ENCODE measurements at places on chromosomes 2 and 18.
A peak's percentile ranks its signal among the peaks of the same experiment; 100 is the strongest.

- DNase-seq, result no peak
Measured at GRCh38 chr2:104026725-104027124, 827.2 kb upstream of the POU3F3 start.

- no peak for DNase-seq
Measured at GRCh38 chr2:16438613-16439321, 226.9 kb downstream of the CYRIA start.

DNA sequence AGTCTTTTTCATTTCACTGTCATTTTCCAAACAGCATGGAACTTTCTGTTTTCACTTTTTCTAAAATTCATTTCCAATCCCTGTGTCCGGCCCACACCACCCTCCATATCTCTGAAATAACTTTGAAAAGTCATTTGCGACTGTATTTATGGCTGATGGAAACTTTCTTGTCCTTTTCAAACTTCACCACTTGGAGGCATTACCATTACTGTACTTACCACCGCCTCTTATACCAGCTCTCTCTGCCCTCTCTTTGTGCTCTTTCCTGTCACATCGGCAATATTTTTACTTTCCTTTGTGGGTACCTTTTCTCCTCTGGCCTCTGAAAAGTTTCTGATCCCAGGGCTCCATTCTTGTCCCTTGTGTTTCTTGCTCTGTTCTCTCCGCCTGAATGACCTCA is 39.5 kb upstream of the IL1RL1 start:
- DNase-seq, result no peak

GRCh38 chr2:111642586-111643327 is 241.2 kb downstream of the ANAPC1 start:
- DNase-seq, result no peak

DNA sequence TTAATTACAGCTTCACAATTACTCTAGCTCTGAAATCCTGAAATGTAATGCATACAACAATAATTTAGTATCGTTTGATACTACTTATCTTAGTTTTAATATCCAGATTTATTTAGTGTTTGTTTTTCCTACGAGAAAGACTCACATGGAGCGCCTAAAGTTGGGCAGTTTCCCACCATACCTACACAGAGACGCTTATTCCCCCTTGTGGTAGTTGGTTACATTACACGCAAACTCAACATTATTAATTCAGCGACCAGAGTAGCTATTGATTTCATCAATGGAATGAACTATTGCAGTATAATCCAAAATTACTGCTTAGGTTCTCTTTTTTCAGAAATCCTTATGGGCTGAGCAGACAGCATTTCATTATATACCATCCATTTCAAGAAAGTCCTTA is 164.0 kb upstream of the REG3G start:
- no peak for DNase-seq

DNA sequence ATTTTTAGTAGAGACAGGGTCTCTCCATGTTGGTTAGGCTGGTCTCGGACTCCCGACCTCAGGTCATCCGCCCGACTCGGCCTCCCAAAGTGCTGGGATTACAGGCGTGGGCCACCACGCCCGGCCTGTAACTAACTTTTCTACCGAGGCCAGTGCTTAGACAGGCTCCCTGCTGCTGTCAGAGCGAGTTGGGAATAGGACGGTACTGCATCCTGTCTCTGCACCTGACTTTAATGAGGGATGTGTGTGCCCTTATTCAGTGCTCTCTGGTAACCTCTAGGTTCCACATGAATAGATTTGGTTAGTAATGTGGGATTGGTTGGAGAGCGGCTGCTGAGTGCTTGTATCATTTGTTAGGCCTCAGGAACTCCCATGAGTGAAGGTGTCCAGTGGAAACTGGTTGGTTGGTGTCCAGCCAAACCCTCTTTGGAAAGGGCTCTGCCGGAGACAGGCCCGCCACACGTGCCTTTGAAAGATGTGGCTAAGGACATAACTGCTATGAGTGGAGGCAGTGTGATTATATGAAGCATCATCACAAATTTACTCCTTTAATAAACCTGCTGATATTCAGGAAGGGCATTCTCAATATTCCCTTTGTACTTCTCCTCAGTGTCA is 36.6 kb downstream of the MYOM1 start:
- no peak for DNase-seq

DNA sequence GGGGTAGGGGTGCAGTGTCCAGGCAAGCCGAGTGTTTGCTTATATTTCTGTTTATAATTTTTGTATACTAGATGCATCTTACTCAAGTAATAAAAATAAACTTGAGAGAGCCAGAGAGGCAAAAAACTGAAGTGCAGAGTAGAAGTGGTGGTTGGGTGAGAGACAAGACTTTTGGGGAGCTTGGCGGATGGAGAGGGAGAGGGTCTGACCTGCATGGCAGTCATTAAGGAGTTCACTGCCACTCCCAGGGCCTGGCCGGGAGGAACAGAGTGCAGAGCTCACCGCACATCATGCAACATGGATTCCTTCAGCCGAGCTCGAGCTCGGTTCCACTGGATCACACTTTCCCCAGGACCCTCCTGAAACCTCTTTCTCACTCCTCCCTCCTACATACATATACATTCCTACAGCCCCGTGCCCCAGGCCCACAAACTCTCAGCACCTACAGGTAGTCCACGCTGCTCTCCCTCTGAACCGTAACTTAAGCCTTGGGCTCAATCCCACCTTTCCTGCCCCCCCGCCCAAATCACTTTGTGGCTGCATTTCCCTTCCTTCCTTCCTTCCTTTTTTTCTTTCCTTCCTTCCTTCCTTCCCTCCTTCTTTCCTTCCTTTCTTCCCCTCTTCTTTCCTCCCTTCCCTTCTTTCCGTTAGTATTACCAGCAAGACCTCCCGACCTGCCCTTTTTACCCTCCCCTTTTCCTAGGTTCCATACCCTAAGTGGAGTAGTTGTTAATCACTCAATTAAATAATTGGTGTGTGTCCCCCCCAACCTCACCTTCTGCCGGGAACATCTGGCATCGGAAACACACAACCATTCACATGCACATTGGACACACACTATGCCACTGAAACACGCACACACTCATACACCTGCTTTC is 37.1 kb upstream of the ATP6V1B1 start:
- DNase-seq, result no peak

DNA sequence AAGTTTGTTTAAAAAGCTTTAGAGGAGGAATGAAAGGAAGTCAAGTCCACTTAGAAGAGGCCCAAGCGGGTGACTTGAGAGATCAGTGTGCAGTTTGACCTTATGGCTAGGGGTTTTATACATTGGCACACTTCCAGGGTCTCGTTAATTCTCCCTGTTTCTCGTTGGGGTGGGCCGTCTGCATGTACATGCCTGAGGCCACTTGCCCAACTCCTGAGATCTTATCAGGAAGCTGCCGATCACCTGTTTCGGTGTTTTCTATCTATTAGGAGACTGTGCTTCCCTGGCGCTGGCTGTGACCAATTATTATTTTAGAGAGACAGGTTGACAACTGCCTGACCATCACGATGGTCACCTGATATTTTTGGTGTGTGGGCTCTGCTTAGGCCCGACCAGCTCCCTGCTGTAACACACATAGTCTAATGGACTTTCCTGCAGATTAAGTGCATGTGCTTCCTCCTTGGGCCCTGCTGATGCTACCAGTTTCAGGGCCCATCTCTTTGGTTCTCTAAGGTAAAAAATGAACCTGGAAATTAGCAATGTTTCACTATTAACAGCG is 31.0 kb upstream of the MSH6 start:
- no peak for DNase-seq

- DNase-seq, result no peak
Measured at GRCh38 chr2:71592181-71592711, 138.9 kb downstream of the DYSF start.

GRCh38 chr18:3889803-3890202 is 439.8 kb downstream of the TGIF1 start:
- no peak for DNase-seq

DNA sequence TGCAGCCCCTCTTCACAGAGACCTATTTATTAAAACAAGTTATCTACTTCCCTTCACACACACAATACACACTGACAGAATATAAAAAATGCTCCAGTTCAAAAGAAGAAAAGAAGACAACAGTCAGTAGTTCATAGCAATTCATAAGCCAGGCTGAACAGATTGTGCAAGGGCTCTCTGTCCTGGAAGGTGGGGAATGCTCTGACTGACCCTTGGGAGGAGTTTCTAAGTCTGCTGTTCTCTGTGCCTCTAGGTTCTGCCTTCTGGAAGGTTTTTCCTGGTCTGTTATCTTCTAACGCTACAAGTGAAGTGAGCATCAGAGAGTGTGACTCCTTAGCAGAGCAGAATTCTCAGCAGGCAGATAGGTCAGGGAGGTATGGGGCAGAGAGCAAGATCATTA is 35.7 kb downstream of the SP3 start:
- no peak for DNase-seq

DNA sequence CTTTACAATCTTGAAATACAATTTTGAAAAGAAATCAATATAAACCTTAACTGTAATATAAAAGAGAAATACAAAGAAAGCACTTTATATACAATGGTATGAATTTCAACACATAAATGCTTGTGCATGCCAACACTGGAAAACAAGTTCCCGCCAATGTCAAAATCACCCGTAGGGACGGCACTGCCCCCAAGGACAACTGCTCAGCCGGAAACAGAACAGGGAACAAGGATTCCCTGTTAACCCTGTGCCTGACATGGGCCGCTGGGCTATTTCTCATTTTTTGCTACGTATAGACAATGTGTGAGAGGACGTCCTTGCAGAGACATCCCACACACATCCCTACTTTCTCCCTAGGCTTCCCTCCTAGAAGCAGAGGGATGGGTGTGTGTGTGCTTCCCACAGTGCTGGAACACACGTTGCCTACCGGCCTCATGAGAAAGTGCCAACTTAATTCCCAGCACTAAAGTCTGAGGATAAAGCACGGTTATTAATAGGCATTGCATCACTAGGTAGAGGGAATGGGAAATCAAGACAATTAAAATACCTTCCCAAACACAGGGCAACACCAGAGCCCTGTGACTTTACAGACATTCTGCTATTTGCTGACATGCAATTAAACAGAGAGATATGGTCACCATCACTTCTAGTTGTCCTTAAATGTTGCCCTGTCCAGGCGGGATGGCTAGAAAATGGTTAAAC is 14.4 kb downstream of the AFG3L2 start:
- DNase-seq, result no peak

DNA sequence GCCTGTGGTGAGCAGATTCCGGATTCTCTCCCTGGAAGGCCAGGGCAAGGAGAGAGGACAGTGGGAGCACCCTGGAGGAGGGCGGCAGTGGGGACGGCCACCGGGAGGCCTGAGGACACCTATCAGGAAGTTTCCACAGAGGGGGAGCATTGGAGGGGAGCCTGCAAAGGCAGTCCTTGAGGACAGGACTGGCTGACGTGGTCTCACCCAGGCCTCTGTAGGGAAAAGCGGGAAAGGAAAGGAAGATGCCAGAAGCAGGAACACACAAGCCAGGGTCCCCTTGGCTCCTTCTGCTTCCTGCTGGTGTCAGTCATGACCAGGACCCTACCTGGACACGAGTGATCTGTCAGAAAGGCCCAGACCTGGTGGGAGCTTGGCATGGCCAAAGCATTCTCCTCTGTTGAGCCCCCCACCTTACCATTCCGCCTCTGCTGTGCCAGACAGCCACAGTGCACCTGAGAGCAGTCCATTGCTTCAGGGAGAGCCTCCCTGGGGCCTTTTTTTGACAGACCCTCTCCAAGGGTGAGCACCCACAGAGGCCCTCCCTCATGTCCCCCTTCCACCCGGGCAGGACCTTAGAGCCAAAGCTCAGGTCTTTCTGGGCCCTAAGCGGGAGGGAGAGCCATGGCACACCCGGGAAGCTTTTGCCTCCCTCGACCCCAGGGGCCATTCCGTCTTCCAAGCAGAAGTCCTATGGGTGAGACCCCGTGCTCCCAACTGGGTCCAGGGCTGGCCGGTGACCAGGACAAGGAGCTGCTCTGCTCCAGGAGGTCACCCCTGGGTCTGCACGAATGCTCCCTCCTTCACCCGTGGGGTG is 333.1 kb downstream of the DYSF start:
- DNase-seq, result no peak

GRCh38 chr18:30632071-30632698 is 410.4 kb downstream of the DSC3 start:
- DNase-seq, result no peak

DNA sequence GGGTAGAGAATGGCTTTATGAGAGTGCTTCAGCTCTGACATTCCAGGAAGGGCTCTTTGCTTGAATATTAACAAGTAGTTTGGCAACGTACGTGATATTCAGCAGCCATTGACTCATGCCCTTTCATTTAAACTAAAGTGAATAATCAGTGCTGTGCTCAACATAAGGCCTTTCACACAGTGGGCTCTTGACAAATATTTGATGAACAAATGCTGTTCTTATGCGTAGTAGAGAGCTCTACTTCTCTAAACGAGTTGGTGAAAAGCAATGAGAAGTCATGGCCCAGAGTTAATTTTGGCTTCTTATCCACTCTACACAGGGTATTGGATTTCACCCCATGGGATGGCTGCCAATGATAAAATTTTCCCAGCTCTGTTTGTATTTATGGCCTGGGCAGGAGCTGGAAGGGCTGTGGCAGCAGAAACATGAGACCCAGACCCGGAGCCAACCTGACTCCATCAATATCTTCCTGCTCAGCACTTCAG is 338.9 kb downstream of the CCDC85A start:
- peak; percentile 19 for DNase-seq

DNA sequence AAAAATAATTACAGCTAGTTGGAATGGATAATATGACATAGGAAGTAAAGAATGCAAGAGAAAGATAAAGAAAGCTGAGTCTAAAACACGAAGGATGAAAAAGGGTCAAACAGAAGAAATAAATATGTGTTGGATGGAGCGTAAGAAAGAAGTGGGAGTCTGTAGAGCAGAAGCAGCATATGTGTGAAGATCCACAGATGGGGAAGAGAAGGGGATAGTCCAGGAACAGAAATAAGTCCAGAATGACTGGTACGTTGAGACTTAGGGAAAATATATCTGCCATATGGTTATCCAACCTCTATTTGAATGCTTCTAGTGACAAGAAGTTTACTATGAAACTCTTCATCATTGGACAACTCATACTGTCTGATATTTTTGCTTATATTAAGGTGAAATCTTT is 18.0 kb downstream of the ABCA12 start:
- no peak for DNase-seq

GRCh38 chr2:128361376-128362131 is 42.9 kb upstream of the HS6ST1 start:
- DNase-seq, result no peak

GRCh38 chr18:23433360-23433759 is 19.7 kb upstream of the RIOK3 start:
- DNase-seq, result no peak

- no peak for DNase-seq
Measured at GRCh38 chr2:188819792-188820191, 154.4 kb upstream of the COL3A1 start.

- no peak for DNase-seq
Measured at GRCh38 chr2:197455428-197455827, 2.1 kb downstream of the COQ10B start.

GRCh38 chr18:22783662-22784076 is 149.5 kb upstream of the RBBP8 start:
- no peak for DNase-seq

DNA sequence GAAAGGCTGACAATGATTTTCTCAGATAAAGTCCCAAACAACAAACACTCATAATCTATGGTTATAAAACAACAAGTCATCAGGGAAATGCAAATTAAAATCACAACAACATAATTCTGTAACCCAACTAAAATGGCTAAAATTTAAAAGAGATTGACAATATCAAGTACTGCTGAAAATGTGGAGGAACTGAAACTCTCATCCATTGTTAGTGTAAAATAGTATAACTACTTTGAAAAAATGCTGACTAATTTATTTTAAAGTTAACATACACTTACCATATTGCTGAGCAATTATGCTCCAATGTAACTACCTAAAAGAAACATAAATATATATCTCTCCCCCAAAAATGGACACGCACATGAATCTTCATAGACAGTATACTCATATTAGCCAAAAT is 245.9 kb upstream of the SPOPL start:
- DNase-seq, result no peak

- DNase-seq, result no peak
Measured at GRCh38 chr2:20603791-20604190, 47.1 kb downstream of the HS1BP3 start.

All from NCI-H2081 treated with DMSO at 0.1 percent for 48 hours (cell line).